ENCODE measurements at places on chromosomes 6 and 20.

DNA sequence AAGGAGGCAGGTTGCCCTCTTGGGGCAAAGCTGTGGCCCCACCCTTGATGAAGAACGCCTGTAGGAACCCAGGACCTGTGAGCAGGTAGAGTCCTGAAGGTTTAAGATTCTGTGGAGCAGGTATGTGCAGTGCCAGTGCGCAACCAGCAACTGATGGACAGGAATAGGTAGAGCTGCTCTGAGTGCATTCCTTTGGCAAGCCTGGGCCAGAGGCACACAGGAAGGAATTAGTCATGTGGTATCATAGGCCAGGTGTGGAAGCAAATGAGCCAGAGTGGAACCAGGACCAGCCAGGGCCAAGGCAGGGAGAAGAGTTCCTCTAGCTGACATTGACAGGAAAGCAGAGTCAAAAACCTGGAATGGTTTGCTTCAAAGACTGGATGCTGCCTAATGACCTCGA, 1.4 kb upstream of the KHDC1 start:
- DNase-seq: no peak

DNA sequence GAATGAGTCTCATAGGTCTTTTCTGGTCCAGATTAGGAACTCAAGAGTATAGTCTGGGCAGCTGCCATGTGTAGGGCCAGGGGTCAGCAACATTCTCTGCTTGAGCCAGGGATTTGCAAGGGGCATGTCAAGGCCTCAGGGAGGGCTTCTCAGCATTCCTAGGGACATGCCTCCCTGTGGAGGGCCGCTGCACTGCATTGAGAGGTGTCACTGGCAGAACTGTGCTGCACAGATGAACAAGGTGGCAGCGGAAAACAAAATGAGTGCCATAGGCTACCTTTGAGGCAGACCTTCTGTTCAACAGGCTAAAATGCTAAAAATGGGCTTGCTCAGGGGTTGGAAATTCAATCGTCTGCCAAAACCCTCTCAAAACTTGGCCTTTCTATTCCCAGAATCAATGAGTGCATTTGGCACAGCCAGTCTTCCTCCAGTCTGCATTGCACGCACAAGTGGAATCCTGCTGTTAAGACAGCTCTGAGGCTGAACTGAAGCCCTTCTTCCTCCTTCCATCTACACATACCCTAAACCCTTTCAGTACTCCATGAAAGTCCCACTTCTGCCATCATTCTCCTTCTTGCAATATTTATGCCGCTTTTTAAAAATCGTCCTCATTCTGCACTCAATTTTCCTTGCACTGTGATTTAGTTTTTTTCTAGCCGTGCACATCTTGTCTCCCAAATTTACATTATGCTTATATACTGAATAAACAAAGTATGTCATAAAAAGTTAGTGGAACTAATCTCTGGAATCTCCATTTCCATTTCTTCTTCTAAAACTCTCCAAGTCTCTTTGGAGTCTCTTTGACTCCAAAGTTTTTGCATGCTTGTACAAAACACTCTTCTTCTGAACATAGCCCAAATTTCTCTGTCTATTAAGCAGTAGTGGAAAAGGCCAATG, 51.7 kb downstream of the SLC26A8 start:
- DNase-seq: no peak

DNA sequence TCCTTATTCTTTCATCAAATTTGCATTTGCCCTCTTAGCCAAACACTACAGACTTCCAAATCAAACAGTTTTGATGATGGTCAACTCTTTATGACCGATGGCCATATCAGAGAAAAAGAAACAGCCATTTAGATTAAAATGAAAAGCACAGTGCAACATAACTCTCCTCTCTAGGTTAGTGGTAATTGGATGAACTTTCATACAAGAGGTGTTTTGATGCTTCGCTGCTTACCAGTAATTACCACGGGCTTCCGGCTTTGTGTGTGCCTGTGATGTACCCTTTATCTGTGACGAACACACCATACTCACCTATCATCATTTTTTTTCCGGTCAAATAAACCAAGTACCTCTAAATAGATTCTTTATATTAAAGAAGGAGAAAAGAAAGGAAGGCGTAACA, 181.8 kb downstream of the FOXA2 start:
- DNase-seq: no peak

GRCh38 chr6:52243282-52243893, 912 bp downstream of the IL17F start:
- no peak for DNase-seq

- no peak for DNase-seq
These were observed 47.2 kb downstream of the PLAGL2 start for GRCh38 chr20:32160341-32160740.

DNA sequence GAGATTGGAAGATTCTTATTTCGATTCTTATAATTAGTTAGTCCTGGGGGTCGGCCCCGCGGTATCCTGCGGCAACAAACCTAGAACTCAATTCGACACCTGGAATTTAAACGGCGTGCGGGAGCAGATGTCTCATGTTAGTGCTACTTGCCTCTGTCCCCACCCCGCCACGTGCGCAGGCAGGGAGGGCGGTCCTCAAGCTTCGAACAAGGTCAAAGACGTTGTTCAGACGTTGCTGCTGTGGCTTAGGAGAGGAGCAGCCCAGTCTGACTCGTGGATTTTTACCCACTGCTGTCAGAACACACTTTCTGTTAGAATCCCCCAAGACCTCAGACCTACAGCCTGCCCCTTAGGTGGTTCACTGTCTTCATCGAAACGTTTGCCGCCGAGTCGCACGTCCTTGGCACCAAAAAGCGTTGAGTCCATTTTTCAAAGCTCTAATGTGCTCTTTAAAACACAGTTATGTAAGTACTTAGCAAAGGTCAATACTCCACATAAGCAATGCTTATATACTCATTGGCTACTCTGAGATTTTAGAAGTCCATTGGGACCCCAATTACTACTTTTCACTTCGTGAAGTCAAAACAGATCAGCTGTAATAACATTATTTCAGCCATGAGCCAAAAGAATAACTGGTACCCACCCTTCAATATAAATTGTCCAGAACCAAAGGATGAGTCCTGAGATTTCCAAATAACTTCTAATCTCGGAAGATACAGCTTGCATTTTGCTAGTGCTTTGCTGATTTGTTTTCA, 2.7 kb upstream of the C6orf62 start:
- DNase-seq: no peak

GRCh38 chr6:18976966-18977365, 589.8 kb downstream of the RNF144B start:
- no peak for DNase-seq

GRCh38 chr6:156395276-156395675, 381.9 kb upstream of the ARID1B start:
- DNase-seq: no peak

- DNase-seq: no peak
These were observed 72.3 kb downstream of the MRPL14 start for GRCh38 chr6:44054721-44055559.

GRCh38 chr20:6519556-6519955, 247.9 kb upstream of the BMP2 start:
- no peak for DNase-seq

- no peak for DNase-seq
These were observed 89.3 kb upstream of the BTN3A2 start for GRCh38 chr6:26275663-26276062.

DNA sequence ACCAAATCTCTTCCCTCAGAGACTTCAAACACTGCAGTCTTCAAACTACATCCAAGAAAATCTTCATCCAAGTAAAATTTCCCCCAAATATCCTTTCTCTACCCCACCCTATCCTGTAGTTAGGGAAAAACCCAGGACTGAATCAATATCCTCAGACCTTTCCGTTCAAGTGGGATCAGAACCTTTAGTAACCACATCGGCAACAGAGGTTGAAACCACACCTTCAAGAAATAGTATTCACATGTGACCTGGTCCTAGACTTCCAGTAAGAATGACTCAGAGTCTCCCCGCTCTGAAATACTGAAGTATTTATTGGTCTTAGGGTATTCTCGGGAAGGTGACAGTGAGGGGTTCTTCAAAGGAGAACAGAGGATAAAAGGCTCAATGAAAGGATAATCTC, 8.7 kb downstream of the HLA-DPA1 start:
- no peak for DNase-seq

GRCh38 chr6:92892626-92893170, 526.7 kb downstream of the EPHA7 start:
- DNase-seq: no peak

- no peak for DNase-seq
These were observed 134.1 kb downstream of the RFPL4B start for GRCh38 chr6:112481211-112481610.

GRCh38 chr6:127923135-127923534, 22.3 kb upstream of the THEMIS start:
- no peak for DNase-seq

DNA sequence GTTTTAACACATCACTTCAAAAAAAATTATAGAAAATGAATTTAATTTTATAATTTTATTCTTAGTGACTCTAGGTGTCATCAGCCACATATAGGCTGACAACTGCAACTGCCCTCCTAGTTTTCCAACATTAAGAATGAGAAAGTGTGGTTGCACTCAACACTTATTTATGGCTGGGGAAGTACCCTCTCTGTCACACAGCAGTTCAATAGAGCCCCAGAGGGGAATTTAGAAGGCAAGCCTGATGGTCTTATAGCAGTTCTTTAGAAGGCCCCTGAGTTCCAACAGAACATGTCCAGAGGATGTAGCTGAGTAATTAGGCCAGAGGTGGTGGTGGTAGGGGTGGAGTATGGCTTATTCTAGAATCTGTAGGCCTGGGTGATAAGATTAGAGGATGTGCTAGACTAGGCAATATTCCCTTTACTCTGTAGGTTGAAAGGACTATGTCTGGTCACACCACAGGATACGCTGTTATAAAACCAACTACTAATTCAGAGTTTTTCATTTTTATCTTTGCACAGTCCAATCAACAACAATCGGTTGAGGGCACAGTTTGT, 226.5 kb upstream of the CITED2 start:
- DNase-seq: no peak

DNA sequence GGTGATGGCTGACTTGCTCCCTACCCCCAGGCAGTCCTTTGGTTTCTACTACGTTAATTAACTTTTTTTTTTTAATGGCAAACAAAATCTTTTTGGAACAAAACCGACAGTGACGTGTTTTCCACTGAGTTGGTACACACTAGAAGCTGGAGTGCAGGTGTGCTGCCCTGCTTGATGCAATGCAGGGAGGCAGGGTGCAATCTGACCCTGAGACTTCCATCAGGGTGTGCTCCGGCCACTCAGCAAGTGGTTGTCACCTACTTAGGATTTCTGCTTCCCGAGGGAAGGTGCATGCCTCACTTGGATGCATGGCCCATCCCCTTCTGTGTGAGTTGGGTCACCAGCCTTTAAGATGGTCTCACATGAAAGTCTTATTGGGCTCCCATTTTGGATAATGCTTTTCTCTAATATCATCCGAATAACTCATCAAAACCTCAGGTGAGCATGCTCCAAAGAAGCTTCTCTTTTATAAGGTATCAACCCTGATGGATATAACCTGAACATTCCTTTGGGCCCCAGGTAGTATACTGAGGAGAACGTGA, 14.0 kb downstream of the RREB1 start:
- DNase-seq: no peak

- DNase-seq: no peak
These were observed 26.2 kb downstream of the RIPOR2 start for GRCh38 chr6:24909241-24910216.

- no peak for DNase-seq
These were observed 8.5 kb upstream of the SLCO4A1 start for GRCh38 chr20:62633598-62634329.

- no peak for DNase-seq
These were observed 19.0 kb downstream of the LRRC1 start for GRCh38 chr6:53813801-53814200.

DNA sequence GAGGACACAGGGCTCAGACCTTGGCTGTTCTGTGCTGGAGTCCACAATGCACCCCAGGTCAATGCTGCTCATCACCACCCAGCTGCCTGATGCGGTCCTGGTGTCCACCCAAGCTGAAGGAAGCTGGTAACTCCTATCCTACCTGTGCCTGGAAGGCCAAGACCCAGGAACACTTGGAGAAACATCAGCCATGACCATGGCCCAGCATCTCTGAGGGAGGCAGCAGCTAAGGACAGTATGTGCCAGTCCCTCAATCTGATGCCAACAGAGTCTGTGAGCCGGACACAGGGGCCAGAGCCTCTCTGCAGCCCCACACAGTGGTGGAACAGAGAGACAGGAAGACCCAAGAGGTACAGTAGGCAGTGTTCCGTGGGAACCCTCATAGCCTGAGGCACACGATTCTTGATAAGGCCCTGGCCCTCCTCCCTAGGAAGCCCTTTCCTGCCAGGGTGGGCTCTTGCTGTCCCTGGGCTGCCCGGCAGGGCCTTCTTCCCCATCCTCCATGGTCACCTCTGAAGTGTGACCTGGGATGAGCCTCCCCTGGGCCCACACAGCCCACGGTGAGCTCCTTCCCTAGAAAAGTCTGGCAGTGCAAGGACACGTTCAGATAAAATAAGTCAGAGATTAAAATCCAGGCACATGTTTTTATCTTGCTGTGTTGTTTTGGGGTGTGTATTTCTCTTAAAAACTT, 170.7 kb downstream of the THBS2 start:
- no peak for DNase-seq

DNA sequence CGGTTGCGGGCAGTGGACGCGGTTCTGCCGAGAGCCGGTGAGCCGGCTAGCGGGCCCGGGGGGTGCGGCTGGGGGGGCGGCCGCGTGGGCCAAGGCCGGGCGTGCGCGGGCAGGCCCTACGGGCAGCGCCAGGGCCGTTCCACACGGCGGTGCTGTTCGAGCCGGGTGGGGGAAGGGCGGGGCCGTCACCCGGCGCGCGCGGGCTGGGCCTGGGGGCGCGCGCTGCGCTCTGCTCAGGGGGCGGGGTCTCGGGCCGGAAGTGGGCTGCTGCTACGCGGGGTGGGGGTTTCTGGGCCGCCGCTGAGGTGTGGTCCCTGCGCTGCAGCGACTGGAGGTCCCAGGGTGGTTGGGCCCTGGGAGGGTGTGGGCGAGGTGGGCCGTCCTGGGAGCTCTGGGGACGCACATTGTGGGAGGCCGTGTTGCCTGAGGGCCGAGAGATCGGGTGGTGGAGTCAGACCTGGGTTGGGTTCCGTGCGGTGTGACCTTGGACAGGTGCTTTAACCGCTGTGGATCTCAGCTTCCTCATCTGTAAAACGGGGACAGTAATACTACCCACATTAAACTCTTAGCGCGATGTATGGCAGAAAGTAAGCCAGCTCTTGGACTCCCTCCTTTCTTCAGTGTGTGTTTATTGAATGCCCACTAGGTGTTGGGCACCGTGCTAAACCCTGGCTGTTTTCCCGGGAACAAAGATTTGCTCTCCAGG, 391 bp downstream of the MAPRE1 start:
- DNase-seq: peak; percentile 50

DNA sequence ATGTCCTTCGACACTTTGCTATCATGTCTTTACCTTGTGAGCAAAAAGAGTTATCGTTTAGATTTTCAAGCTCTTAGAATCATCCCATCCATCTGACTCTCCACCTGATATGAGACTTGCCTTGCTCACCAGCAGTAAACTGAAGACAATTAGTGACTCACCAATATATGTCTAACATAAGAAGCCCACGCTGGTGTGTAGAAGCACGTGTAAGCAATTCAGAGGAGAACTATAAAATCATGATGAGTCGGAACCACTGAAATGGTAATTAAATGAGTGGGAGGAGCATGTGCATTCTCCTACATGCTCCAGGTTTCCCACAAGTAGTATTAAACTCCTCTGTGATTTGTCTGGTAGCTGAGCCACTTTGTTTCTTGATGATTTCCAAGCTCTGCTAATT, 181.6 kb upstream of the RNF217 start:
- DNase-seq: no peak

GRCh38 chr6:34148631-34149451, 3.0 kb upstream of the GRM4 start:
- no peak for DNase-seq

GRCh38 chr20:42565235-42565995, 624.3 kb downstream of the PTPRT start:
- no peak for DNase-seq

Measured in AML-193 (cell line).